Stimulated activated CD4-positive, alpha-beta T cell treated with anti-CD3 and anti-CD28 coated beads, Interleukin-1b, Interleukin-23, amount 100 ng/mL, for 1 hour (primary cell): ENCODE measurements at places on chromosomes 3 and 15.

GRCh38 chr3:48408823-48409281 is 21.0 kb downstream of the PLXNB1 start:
- DNase-seq: no peak

DNA sequence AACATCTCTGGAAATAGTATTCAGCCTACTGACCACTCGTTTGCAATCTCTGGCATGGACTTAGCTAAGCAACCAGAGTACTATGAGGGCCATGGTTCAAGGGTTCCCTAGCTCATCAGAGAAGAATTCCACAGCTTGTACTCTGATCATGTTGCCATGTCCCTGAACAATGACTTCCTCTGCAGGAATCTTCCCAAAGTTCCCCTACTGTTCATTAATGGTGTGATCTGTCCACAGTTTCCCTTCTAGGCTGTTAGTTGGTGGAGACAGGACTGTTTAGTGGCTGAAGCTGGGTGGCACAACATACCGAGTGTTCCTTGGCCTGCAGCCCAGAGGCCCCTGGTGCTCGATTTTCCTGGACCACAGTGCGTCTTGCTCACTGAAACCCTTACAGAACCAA is 44.4 kb upstream of the GALNT15 start:
- no peak for DNase-seq

GRCh38 chr3:152524198-152525140 is 255.7 kb downstream of the MBNL1 start:
- peak; percentile 16 for DNase-seq

DNA sequence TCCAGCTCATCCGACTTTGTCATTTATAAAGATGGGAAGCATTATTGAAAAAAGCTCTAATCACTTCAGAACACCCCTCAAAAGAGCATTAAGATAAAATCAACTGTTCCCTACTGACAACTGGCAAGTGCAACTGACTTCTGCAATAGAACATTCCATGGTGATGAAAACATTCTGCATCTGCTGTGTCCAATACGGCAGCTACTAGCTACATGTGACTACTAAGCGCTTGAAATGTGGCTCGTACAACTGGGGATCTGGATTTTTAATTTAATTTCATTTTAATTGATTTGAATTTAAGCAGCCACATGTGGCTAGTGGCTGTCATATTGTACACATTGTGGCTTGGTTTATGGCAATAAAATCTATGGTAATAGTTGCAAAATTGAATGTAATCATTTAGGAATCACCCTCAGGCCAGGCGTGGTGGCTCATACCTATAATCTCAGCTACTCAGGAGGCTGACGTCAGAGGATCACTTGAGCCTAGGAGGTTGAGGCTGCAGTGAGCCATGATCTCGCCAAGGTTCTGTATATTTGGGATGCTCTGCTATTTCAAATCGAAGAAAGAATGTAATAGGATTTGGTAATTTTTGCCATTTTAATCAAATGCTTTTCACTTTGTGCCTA is 390.3 kb downstream of the GABRB3 start:
- DNase-seq: no peak

DNA sequence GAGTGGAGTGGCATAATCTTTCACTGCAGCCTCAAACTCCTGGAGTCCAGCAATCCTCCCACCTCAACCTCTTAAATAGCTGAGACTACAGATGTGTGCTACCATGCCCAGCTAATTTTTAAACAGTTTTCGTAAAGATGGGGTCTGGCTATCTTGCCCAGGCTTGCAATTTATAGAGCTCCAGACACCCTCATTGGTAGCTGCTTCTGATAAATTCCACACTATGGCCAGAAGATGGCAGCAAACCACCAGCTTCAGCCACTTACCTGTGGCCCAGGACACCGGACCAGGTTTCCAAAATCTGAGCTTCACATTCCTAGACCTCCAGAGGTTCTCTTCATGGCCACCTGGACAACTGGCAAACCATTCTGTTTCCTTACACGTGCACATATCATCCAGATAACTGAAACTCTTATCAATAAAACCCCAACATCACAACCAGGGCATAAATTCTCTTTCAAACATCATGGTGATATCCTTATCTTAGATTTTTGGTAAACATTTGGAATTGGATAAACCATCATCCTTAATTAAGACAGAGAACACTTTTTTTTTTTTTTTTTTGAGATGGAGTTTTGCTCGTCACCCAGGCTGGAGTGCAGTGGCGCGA is 28.9 kb downstream of the FBXW12 start:
- peak; percentile 28 for DNase-seq

DNA sequence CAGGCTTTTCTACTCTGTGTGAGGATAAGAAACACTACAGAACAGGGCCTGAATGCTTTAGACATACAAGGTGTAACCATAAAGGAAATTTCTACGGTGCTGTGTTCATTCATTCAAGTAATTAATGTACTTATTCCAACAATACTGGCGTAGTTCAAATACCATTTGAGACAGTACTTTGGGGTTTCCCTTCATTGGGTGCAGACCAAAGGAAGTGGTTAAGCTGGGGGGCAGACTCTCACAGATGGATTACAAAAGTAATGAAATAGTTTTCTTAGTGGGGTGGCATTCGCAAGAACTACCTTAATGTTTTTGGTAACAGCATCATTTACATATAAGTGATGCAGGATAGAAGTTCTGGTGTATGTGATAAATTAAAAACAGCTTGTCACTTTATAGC is 65.9 kb downstream of the BTD start:
- no peak for DNase-seq

DNA sequence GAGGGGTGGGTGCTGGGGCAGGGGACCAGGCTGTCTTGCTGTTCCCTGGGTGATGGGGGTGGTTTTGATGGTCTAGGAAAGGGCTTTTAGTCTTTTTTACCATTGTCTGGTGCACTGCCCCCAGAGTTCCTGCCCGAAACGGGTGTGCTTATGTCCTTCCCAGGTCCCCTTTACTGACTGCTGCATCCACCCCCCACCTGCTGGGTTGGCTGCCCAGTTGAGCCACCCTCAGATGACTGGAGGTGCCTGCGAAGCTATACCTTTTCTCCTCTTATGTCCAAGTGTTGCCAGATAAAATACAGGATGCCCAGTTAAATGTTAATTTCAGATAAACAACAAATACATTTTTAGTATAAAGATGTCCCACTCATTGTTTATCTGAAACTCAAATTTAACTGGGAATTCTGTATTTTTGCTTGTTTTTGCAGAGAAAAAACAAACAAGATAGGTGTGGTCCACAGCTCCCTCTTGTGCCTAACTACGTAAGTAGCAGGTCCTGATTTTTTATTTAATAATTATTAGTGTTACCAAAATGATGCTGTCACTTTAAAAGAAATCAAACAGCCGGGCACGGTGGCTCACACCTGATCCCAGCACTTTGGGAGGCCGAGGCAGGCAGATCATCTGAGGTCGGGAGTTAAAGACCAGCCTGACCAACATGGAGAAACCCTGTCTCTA is 6.1 kb upstream of the RPP14 start:
- DNase-seq: no peak

DNA sequence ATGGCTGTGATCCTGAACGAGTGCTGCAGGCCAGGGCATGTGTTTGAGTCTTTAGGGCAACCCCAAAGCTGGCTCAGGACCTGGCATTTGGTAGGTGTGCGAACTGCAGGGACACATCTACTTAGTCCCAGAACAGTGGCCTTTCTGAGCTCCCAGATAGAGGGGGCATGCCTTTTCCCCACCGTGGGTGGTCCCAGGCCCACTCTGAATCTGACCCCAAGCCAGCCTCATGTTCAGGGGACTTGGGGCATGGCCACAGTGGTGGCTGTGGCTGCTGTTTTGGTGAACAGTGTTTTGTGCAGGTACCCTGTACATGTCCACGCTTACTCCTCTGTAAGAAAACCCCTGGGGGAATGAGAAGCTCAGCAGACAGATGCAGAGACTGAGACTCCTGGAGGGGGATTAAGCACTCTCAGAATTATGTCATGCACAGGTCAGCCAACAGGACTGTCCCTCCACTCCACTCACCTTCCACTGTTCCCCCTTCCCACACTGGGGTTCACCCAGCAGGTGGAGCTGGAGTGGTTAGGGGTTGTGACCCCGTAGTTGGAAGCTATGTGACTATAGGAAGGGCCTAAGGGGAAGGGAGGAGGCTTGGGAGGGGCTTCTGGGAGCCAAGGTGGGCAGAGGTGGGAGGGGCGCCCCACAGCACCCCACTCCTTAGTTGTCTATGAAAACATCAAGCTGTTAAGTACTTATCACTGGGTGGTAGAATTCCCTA is 16.4 kb downstream of the ESYT3 start:
- no peak for DNase-seq

- DNase-seq: no peak
Measured at GRCh38 chr3:145623349-145623748, 537.6 kb downstream of the PLOD2 start.

DNA sequence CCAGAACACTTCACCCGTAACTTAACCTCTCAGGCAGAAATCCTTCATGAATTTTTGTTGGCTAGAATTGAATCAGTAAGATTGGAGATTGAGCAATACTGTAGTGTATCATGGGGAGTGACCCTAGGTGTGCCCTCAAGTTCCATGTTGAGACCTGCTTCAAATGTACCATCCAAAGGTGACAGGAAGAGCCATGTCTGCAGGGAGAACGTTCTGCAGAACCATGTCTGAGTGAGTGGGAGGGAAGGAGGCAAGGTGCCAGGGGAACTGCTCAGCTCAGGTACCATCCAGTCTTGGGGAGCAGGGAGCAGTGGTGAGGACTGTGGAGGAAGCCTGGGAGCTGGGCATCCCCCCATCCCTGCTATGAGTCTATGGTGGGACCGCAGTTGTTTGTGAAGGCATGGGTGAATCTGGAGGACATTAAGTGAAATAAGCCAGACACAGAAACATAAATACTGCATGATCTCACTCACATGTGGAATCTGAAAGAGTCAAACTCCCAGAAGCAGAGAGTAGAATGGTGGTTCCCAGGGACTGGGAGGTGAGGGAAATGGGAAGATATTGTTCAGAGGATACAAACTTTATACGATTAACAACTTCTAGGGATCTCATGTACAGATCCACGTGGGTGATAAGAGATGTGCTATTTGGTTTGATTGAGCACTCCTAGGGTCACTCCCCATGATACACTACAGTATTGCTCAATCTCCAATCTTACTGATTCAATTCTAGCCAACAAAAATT is 23.3 kb downstream of the CFAP161 start:
- no peak for DNase-seq

DNA sequence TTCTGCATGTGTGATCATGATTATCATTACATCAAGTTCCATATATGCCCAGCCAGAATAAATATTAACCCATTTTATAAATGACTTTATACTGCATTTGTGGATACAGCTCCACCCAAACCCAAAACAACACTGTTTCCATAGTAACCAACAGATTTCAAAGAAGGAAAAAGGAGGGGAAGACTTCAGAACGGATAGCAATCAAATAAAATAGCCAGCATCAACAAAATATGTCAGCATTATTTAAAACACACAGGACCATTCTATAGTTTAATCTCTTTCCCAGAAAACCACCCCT is 114.4 kb downstream of the FOXP1 start:
- DNase-seq: no peak

DNA sequence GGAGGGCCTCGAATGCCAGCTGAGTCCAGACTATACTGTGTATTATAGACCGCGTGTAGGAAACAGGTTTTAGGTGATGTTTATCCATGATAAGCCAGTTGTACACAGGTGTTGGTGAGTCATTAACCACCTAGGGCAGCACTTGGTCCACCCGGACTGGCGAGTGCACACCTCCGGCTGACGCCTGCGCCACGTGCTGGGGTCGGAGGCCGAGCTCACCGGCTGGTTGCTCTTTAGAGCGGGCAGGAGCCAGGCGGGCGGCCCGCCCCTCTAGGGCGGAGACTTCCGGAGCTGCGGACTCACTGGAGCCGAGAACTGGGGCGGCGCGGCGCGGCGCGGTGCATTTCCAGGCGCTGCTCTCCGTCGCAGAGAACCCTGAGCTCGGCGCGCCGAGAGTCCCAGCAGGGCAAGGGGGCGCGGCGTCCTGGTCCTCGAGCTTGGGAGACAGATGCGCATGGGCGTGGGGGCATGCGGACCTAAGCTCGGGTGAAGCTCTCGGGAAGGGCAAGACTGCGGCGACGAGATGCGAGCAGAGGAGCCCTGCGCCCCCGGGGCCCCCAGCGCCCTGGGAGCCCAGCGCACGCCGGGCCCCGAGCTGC is at the start of gene ESYT3:
TSS of gene ESYT3 (plus strand) at position 341 of the 599 bp plus-strand sequence. CDS start at position 524, 183 bp downstream.
- DNase-seq: no peak
